ENCODE measurements at places on chromosomes 5 and 9. TPM values are rescaled to one million over a fixed set of nuclear protein-coding genes. Genes with fewer than 3 reads are reported as not detected.

Gene SOX30
- not detected for total RNA-seq

Gene SLC36A2
- total RNA-seq = not detected

Gene EHMT1
- total RNA-seq = 75.4 TPM

Gene MUSK
- not detected for total RNA-seq

DNA sequence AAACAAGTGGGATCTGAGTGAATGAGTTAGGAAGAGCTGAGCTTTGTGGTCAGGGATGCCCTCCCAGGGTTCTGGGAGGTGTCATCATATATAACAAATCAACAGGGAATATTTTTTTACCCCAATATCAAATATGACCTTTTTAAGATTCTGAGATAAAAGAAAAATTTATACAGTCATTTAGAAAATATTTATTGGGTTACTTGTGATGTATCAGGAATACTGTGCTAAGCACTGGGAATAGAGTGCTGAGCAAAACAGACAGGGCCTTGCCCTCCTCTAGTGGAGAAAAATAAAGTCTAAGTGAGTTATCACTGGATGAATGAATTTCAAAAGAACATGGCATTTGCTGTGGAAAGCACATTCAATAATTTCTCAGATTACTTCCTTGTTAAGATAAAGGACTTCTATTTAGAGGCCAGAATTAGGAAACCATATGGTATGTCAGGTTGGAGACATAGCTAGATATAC, 102.9 kb downstream of the BOD1 start:
- H3K4me3 ChIP-seq = no peak overlapping the region
- no peaks in the 10 kb centered on the region for H3K4me1 ChIP-seq
- DNase-seq = no peak
- H3K36me3 ChIP-seq = no peaks in the 10 kb centered on the region
- no peaks in the 10 kb centered on the region for H3K27me3 ChIP-seq

- H3K4me1 ChIP-seq = no peaks in the 10 kb centered on the region
- no peaks in the 10 kb centered on the region for H3K36me3 ChIP-seq
- no peak overlapping the region for H3K27ac ChIP-seq
- no peaks in the 10 kb centered on the region for H3K27me3 ChIP-seq
- no peak for DNase-seq
- no peak overlapping the region for H3K4me3 ChIP-seq
Measured at GRCh38 chr5:76111477-76112174, 28.4 kb downstream of the SV2C start.

DNA sequence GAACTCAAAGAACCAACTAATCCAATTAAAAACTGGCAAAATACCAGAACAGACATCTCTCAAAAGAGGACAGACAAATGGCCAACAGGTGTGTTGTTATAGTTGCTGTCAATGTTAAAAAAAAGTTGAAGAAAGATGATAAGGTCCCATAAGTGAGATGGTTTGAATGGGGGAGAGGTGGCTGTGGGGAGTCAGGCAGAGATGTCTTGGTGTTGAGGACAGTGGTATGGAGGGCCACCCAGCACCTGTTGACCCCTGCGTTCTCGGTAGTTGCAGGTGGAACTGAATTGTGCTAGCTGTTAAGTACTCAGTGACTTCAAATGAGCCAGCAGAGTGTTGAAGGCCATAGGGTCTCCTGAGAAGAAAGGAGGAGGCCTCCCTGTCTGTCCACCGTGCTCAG, 55.9 kb upstream of the PITX1 start:
- H3K4me3 ChIP-seq = no peak overlapping the region
- no peaks in the 10 kb centered on the region for H3K4me1 ChIP-seq
- no peaks in the 10 kb centered on the region for H3K36me3 ChIP-seq
- no peak for DNase-seq
- H3K27me3 ChIP-seq = no peaks in the 10 kb centered on the region
- no peak overlapping the region for H3K27ac ChIP-seq

- no peak overlapping the region for H3K4me3 ChIP-seq
- no peaks in the 10 kb centered on the region for H3K4me1 ChIP-seq
- no peak overlapping the region for H3K27ac ChIP-seq
- no peaks in the 10 kb centered on the region for H3K36me3 ChIP-seq
Measured at GRCh38 chr9:111853450-111853827, 43.2 kb upstream of the UGCG start.

GRCh38 chr9:74044844-74045243, 452.3 kb upstream of the RORB start:
- H3K4me3 ChIP-seq = no peak overlapping the region
- H3K27me3 ChIP-seq = no peaks in the 10 kb centered on the region
- H3K36me3 ChIP-seq = no peaks in the 10 kb centered on the region
- no peaks in the 10 kb centered on the region for H3K4me1 ChIP-seq
- no peak overlapping the region for H3K27ac ChIP-seq

DNA sequence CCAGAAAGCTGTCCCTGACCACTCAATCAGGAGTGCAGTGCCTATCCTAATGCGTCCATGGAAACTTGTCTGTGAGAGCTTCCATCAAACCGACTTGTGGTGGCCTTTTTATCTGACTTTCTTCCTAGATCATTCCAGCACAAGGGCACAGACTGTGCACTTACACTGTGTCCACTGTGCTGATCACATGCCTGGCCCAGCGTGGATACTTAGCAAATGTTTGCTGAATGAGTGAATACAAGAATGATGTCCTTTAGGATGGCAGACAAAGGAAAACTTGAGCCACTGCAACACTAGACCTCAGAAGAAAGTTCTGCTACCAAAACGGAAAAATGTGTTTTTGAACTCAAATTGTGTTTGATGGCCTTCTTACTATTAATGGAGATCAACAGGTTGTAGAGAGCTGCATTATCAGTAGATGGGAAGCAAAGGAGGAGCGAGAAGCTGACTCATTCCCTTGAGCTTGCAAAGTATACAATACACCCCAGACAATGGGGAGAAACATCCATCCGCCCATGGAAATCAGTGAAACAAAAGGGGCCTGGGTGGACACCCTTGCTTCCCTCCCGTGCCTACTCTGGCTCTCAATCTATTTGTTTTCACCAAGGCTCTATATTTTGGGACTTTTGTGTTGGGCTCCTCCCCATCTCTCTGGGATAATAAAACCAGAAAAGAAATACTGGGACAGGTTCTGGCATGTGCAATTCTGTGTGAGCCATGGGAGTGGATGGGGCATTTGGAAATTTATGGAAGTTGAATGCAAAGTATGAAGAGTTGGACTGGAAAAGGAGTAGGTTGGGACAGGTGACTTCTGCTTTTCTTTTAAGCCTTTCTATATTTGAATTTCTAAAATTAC, 76.2 kb upstream of the ZFAND5 start:
- H3K4me3 ChIP-seq = no peak overlapping the region
- H3K4me1 ChIP-seq = no peaks in the 10 kb centered on the region
- H3K27me3 ChIP-seq = no peaks in the 10 kb centered on the region
- H3K36me3 ChIP-seq = no peaks in the 10 kb centered on the region
- no peak for DNase-seq
- H3K27ac ChIP-seq = no peak overlapping the region
